ENCODE measurements at places on chromosomes 5 and 9. TPM values are rescaled to one million over a fixed set of nuclear protein-coding genes. Genes with fewer than 3 reads are reported as not detected.
A peak's percentile ranks its signal among the peaks of the same experiment; 100 is the strongest.

DNA sequence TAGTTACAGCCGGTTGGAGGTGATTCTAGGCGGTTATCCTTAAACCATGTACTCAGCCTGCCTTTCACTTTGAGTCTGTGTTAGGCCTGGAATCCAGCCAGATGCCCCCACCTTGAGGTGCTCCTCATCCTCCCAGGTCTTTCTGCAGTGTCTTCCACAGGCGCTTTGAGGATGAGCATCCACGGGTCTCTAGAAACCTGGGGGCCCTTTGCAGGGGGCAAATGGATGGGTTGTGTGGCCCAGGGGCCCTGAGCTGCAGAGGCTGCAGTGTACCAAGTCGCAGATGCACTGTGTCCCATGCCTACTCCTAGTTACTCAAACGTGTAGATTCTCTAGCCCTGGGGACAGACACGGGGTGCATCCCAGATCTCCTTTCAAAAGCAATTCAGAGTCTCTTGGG, 242.1 kb upstream of the IRX1 start:
- DNase-seq, result no peak

DNA sequence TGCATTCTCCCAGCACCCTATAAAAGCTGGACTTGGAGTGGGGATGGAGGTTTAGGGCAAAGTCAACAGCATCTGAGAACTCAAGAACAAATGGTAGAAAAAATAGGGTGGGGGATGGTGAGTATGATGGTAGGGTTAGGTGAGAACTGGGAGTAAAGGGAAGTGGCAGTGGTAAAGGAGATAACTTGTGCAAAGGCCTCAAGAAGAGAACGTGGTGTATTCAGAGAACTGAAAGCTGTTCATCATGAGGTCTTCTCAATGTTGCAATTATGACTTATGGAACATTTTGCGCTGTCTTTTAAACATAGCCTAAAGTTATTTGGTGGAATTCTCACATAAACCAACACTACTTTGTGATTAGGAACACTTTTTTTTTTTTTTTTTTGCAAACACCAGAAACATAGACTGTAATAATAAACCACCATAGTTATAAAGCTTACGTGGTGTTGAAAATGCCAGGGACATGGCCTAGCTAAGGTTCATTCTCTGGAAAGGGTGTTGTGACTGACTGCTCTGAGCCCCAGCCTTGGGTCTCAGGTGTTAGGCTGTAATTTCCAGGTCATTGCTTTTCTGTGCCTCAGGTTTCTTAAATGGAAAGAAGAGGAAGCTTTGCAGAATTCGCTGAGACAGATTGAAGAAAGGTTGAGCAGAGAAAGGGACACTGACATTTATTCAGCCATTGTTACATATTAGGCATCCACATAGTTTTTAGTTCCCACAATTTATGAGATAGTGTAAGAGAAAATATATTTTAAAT, 19.2 kb upstream of the TXNDC8 start:
- no peak for DNase-seq

DNA sequence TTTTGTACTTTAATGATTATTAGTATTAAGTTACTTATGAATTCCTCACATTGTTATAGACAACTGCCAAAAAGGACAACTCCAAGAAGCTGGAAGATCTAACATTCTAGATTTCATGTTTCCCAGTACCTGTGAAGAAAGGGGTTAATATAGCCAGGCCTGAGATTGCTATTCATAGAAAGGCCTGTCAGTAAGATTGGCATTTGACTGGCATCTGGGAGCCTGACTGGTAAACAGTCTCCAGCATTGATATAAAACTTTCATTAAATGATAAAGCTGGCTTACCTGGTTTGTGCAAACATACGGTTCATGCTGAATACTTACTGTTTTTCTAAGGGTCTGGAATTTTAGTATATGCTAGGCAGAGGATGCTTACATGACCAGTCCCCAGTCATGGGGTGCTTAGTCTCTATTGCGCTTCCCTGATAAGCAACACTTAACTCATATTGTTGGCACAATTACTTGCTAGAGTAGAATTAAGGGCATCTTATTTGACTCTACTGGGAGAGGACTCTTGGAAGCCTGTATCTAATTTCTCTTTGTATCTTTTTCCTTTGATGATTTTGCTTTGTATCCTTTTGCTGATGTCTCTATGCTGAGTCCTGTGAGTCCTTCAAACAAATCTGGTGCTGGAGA, 340.4 kb upstream of the SEMA6A start:
- no peak for DNase-seq

DNA sequence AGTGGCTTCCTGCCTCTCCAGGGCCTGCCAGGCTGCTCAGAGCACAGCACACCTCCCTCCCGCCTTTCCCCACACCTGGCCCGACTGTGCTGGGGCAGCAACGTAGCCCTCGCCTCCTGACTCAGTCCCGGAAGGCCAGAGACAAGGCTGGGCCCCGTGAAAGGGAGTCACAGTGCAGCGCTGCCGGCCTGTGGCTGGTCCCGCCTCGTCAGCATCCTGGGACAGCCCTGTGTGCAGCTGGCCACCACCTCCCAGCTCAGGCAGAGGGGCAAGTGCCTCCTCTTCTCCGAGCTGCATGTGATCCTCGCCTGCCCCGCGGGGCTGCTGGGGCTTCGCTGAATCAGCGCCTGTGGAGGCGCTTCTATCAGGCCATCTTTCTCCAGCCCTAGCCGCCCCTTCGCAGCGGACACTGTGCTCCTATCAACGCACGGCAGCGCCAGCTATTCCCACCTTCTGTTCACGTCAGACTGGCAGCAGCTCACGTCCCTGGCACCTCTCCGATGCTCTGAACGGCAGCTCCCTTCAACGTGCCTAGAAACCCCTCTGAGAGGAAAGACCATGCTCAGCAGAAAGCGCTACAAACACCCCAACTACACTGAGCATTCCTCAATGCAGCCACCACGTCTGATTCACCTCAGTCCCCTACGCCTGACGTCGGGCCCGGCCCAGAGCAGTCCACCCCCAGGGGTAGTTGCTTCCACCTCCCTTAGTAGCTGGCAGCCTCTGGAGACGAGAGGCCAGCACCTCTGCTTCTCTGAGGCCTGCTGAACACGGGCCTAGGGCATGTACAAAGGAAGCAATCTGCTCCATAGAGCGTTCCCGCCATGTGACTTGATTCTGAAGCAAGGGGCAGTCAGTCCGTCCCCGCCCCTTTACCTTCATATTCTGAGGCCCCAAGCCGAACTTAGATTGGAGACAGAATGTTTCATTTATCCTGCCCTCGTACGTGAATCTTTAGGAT, 78.8 kb downstream of the GPR21 start:
- DNase-seq, result no peak

GRCh38 chr9:107907255-107907654, 417.7 kb upstream of the KLF4 start:
- no peak for DNase-seq

- DNase-seq, result peak; percentile 47
Observed at GRCh38 chr5:82522897-82523296, 244.7 kb upstream of the RPS23 start.

DNA sequence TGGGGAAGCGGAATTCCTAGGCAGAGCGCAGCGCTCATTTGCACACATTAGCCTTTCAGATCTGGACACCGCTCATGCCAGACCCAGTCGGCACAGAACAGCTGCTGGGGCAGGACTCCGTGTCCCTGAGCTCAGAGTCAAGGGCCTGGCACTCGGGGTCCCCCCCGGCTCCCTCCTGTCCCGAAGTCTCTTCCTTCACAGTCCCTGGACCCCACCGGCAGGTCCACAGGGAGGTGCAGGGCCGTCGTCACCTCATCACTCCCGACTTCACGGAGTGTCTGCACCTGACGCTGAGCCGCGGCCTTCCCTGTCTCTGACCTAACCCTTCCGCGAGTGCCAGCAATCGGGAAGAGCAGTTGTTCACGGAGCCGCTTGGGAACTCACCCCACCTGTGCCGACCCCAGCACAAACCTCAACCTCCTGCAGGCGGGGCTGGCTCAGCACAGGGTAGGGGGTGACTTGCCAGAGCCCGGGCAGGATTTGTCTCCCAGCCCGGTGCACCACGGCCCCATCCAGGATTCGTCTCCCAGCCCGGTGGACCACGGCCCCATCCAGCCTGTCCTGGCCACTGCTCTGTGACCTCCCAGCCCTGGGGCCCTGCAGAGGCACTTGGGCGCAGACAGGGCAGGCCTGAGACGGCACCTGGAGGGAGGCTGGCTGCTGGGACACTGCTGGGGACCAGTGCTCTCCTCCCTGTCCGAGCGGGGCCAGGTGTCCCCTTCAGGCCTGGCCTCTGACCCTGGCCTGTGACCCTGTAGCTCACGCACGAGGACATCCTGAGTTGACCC, 9.9 kb upstream of the SLC9A3 start:
- no peak for DNase-seq

DNA sequence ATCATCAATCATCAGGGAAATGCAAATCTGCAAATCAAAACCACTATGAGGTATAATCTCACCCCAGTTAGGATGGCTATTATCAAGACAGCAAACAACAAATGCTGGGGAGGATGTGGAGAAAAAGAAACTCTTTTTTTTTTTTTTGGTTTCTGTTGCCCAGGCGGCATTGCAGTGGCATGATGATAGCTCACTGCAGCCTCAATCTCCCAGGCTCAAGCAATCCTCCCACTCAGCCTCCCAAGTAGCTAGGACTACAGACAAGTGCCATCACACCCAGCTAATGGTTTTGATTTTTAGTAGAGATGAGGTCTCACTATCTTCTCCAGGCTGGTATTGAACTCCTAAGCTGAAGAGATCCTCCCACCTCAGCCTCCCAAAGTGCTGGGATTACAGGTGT, 5.4 kb upstream of the CNTRL start:
- no peak for DNase-seq

DNA sequence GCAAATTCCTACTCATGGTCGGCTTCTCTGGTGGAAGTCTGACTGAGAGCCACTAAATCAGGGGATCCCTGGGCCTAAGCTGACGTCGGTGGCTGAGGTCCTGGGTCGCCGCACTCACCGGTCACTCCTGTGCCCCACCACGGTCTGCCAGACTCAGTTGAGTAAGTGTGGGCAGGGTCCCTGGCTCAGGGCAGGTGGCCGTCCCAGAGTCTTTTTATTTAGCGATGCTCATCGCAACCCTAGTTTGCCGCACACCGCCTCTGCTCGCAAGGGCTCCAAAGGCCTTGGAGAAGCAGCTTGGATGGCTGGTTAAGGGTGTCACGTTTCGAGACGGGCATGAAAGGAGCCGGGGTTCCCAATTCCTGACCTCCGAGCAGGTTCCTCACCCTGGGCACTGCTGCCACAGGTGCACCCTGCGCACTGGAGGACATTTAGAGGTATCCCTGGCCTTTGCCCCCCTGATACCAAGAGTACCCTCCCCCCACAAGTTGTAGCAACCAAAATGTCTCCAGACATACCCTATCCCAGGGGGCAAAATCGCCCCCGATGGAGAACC, 59.9 kb downstream of the NSUN2 start:
- DNase-seq, result no peak

DNA sequence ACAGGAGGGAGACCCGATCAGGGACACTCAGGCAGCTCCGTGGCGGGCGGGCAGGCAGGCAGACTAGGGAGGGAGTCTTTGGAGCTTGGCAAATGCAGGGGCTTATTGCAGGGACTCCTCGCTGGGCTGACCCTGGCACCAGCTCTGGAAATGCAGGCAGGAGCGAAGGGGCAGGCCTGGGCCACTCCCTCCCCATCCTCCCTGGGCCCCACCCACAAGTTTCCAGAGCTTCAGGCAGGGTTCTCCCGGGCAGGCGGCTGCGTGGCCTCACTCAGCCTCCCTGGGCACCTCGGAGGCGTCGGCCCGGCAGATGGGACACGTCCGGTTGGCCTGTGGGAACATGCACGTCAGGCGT, 8.5 kb downstream of the RNF44 start:
- DNase-seq, result no peak

DNA sequence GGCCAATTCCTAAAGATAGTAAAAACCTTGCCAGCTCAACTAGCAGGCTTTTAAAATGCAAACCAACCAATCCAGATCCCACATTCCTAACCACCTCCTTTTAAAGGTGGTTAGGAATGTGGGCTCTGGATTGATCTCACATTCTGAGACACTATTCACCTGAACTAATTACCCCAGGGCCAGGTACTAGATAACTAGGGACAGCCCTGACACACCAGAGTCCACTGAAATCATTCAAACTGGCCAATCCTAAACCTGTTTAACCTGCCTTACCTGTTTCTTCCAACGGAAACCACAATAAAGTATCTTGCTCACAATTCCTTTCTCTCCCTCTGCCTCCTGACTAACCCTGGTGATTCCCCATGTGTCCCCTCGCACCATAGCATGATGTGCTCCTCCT, 168.3 kb upstream of the DMAC1 start:
- no peak for DNase-seq

DNA sequence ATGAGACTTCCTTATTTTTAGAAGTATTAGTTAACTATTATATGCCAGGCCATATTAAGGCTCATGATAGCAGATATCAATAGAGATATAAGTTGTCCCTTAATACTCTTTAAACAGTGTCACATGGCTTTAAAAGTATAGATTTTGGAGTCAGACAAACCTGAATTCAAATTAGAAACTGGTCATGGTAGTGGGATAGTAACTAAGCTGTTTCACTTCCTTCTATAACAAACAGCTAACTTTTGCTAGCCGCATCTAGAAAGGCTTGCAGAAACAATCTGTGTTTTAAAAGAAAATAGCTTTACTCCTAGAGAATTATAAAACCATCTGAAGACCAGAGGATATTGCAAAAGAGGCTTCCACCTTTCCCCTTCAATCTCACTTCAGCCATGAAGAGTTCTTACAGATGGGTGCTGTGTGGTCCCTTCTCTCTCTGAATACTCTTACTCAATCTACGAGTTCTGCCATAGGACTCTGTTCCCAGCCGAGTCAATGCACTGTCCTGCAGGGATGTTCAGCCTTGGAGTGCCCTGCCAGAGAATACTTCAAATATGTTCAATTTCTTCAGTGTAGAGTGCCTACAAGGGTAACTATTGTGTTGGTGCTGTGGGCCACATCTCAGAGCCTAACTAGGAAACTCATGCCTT, 810.2 kb downstream of the EFNA5 start:
- DNase-seq, result no peak

The ARAP3 gene
- 7.2 TPM for polyA plus RNA-seq

The SLC6A18 gene
- 1.5 TPM for polyA plus RNA-seq

The PLAC8L1 gene
- not detected for polyA plus RNA-seq

The DUSP1 gene
- 298 TPM for polyA plus RNA-seq

The DYNC2I2 gene
- polyA plus RNA-seq, result 98.6 TPM

The IL7R gene
- polyA plus RNA-seq, result 0.34 TPM

The CARTPT gene
- polyA plus RNA-seq, result not detected

The CCNI2 gene
- 3.8 TPM for polyA plus RNA-seq

The GFI1B gene
- polyA plus RNA-seq, result not detected
